ENCODE measurements at places on chromosomes 2 and 18. TPM values are rescaled to one million over a fixed set of nuclear protein-coding genes. Genes with fewer than 3 reads are reported as not detected.

DNA sequence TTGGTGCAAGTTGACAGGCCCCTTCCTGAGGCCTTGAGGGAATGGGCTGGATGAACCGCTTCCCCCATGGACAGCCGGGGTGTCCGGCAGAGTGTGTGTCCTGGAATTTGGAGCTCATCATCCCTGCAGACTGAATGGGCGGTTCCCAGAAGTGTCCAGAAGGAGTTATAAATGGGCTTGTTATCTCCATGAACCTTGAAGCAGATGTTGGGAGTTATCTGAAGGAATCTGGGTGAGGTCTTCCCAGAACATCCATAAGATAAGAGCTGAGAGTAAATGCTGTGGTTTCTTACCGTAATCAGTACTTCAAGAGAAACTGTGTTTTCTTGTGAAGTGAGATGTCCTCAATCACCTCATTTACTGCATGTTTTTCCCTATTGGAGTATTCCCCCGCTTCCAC is 21.1 kb downstream of the PLB1 start:
- no peak for DNase-seq

DNA sequence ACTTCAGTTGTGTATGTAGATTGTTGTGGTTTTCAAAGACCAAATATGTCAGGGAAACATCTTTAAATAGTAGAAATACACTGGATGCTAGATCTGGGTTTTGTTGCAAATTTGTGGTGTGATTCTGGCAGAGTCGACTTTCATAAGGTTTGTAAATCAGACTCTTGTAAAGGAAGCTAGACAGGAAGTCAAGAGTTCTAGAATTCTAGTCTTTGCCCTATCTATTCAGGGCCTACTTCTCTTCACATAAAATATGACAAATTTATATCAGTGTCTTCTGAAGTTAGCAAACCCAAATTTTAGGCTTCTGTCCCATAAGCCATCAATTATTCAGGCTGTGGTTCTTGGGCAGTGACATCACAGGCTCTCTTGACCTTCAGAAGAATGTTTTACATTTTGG is 1579.2 kb upstream of the PIK3C3 start:
- no peak for DNase-seq

DNA sequence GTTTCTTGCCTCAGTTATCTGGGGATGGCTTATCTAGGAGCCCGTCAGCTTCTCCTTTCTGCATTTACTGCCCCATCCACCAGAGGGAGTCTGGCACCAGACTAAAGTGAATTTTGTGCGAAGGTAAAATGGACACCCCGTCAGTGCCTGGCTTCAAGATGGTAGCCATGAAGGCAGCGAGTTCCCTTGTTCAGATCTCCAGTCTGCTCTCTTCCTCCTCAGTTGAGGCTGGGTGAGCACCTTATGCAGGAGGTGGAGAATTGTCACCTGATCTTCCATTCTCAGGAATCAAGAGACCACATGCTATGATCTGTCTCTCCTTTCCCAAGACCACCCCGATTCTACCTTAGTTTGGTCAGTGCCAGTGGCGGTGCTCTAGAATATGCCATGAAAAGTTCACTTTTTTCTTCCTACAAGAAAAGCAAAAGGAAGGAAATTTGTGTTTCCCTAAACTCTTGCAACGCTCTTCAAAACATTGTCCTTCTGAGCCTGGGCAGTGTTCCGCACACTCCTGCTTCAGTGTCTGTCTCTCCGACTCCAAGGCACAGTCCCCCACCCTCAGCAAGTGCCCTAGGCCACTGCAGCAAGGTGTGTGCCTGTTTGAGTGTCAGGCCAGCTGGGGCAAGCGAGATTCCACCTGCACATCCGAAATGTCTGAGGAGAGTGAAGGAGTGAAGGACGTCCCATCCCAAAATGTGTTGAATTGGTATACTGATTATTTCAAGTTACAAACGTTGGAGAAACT is 168.6 kb downstream of the SS18 start:
- peak; percentile 74 for DNase-seq

DNA sequence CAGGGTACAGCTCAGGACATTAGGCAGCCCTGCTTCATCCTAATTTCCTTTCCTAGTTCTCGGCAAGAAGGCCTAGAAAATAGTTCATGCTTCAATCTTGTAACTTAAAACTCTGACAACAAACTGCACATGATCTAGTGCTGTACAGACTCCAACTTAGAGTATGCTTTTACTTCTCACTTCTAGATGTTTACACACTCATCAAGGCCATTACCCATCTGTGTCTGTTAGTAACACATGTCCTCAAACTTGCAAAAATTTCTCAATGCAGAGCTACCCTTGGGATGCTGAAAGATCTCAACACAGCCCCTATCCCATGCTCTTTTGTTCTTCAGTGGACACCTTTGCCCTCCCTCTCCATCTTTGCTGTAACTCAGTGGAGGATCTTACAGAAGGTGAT is 252.0 kb downstream of the OSR1 start:
- DNase-seq, result no peak

DNA sequence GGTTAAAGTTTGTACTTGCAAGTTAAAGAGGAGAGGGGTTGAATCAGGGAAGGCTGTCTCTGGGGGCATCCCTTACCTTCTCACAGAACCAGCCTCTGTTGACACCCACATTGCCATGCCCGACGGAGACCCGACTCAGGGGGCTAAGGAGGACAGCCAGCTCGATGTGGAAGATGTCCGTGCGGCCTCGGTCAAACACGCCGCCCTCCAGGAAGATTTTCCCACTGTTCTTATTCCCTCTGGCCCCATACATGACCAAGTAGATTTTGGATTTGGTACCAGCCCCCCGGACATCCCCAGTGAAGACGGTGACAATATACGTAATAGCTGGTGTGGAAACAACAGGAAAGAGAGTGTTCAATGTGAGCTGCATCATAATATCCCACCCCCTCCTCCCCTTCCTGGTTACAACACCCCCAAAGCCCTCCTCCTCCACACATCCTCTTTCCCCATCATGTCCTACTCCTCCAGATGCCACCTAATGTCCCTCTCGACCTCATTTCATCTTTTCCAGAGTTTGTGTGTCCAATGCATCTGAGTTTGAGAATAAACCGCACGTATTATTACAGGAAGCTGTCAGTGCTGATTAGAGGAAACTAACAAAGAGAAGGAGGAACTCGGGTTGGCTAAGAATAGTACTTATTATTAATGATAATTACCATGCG is 55.7 kb downstream of the LOXHD1 start:
- no peak for DNase-seq

Gene EPHA4
- 11.0 TPM for total RNA-seq
